CD4-positive, alpha-beta T cell treated with Interleukin-21 for 1 hour (primary cell): ENCODE measurements at places on chromosomes 5 and 9.

- no peak for DNase-seq
Observed at GRCh38 chr9:107928701-107929371, 439.3 kb upstream of the KLF4 start.

GRCh38 chr5:86986837-86987236, 280.8 kb upstream of the RASA1 start:
- DNase-seq, result no peak

GRCh38 chr9:79719021-79719420, 147.3 kb downstream of the TLE4 start:
- DNase-seq, result no peak

- peak; percentile 19 for DNase-seq
Observed at GRCh38 chr9:35859310-35859989, 10.8 kb downstream of the OR13J1 start.

DNA sequence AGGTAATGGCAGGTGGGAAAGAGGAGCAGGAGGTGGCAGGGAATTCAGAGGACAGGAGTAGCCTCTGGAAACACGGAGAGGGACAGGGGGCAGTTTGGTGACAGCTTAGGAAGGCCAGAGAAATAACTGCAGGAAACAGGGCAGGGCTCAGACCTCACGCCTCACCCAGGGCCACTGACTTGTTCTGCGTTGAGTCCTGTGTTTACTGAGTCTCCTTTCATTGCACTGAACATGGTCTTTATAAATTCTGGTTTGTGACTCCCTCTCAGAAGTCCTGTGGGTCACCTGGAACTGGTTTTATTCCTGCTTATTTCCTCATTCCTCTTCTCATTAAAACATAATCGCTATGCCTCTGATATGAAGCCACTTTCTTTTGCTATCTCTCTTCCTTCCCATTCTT, 55.2 kb upstream of the ZNF622 start:
- no peak for DNase-seq

DNA sequence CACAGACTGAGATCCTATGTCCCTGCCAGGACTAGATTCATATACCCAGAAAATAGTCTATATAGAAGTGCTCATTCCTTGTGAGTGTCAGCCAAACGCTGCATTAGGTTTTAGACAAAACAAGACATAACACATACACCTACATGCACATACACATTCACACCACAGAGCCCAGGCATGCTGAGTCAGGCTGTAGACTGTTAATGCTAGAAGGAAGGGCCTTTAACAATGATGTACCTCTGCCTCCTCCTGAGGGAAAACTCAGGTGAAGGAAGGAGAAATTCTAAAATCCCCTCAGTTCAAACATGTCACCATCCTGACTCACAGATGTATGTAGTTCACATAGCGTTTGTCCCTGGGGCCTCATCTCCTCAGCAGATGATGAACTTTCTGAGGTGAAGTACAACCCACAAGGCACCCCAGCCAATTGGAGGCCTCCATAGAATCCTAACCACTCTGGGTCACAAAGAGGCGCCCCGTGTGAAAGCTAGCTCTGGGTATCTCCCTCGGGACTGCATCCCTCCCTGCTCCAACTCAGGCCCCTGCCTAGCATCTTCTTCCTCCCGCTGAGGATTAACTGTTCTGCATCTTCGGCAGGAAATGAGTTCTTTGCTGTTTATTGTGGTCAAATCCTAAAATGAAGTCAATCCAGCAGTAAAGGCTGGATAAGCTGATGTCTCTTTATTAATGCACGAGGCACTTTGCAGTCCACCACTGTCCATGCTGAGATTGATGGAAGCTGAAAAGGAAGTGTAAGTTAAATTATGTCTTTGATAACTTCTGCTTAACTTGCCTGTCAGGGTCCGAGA, 40.8 kb upstream of the FSTL4 start:
- no peak for DNase-seq

- DNase-seq, result no peak
Observed at GRCh38 chr9:18826248-18826647, 206.8 kb downstream of the SAXO1 start.

GRCh38 chr9:23662320-23662719, 163.7 kb downstream of the ELAVL2 start:
- no peak for DNase-seq

DNA sequence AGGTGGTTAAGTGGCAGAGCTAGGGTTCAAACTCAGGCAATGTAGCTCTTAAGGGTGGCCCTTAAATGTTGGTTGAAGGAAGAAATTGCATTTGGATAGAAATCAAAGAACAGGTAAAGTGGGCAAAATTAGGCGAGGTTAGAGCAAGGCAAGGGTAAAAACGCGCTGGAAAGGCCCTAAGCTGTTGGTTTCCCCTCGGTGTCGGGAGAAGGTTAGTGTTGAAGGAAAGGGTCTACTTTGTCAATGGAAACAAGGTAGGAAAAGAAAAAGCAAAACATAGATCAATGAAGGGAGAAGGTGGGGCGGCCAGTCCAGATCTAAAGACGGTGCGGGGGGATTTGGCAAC, 431 bp downstream of the FASTKD3 start:
- DNase-seq, result no peak

DNA sequence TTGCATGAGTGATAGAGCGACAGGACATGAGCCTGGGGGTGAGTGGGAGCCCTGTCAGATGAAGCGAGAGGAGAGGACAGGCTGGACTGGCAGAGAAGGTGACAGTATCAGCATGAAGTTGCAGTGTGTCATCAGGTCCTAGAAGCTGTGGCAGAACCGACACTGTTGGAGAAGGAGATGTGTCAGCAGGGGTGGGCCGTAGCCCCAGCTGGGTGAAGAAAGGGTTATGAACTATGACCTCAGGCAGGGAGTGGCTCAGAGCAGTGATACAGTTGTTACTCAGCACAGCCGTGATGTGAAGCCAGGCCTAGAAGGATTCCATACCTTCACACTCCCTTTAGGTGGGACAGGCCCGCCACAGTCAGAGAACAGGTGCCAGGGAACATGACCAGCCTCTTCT, 7.6 kb downstream of the PCYOX1L start:
- DNase-seq, result no peak

DNA sequence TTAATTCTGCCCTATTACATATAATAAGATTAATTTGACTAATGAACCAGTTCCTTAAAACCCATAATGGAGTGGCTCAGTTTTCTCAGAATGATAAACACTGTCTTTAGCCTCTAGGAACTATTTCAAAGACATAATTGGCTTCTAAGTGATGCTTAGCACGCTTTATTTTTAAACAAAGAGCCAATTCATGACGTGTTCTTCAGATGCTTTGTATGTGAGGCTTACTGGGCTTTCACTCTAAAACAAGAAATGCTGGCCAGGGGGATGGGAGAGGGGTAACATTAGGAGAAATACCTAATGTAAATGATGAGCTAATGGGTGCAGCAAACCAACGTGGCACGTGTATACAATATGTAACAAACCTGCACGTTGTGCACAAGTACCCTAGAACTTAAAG, 7.6 kb upstream of the SFXN1 start:
- DNase-seq, result no peak

- DNase-seq, result no peak
Observed at GRCh38 chr9:27377147-27377807, 80.3 kb upstream of the EQTN start.

- no peak for DNase-seq
Observed at GRCh38 chr9:135991771-135992170, 30.6 kb upstream of the UBAC1 start.

DNA sequence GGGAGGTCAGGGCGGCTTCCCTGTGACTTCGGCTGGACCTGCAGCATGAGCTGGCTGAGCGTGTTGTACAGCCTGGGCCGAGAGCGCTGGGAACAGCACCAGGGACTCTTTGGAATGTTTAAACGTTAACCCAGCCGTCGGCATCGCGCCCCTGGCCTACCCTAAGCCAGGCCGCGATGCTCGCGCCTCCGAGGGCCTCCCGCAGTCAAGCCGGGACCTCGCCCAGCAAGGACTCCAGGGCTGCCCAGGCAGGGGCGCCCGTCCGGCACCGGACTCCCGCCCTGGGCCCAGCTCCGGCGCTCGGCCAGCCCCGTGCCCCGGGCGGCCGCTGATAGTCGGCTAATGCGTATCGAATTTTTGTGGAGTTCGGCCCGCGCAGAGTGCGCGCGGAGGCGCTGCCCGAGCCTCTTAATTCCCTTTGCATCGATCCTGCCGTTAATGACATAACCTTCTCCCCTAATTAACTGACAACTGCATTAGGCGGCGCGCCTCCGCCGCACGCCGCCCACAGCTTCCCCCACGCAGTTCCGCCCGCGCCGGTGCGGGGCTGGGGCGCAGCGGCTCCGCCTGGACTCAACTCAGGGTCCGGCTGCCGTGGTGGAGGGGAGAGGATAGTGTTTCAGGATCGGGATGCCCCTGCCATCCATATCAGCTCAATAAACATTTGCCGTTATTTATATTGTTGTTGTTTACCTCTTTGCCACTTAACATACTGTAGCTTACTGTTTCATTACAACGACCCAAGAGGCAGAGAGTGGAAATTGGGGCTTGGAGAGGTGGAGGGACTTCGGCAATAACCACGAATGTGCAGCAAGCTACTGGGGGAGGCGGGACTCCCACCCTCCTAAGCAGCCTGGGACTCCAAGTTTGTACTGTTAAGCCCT, 28.8 kb upstream of the CDC23 start:
- no peak for DNase-seq
